ENCODE measurements at places on chromosomes 16 and 17. TPM values are rescaled to one million over a fixed set of nuclear protein-coding genes. Genes with fewer than 3 reads are reported as not detected.

The TNFRSF13B gene
- not detected for total RNA-seq

The EPX gene
- total RNA-seq: not detected

The NXPH3 gene
- total RNA-seq: 1.1 TPM

The EVPLL gene
- total RNA-seq: not detected

The CFAP119 gene
- 0.87 TPM for total RNA-seq

The ABCA10 gene
- 0.22 TPM for total RNA-seq

The KCNAB3 gene
- total RNA-seq: 0.40 TPM

The ADAP2 gene
- total RNA-seq: 0.87 TPM

The PLEKHH3 gene
- 11.9 TPM for total RNA-seq

The LDHD gene
- total RNA-seq: 0.60 TPM

The ADAMTS18 gene
- 13.9 TPM for total RNA-seq

The TNS4 gene
- not detected for total RNA-seq

The MCRIP1 gene
- 93.7 TPM for total RNA-seq

The NGFR gene
- total RNA-seq: not detected

The NRN1L gene
- not detected for total RNA-seq

The CDRT15L2 gene
- not detected for total RNA-seq

The CFAP52 gene
- not detected for total RNA-seq

The CETP gene
- total RNA-seq: 10.5 TPM

The SLC52A1 gene
- total RNA-seq: under 0.01 TPM

The MYH8 gene
- not detected for total RNA-seq

The CPHXL2 gene
- not detected for total RNA-seq

The NEUROD2 gene
- total RNA-seq: not detected

Data from lung microvascular endothelial cell (primary cell).